ENCODE measurements at places on chromosomes 1 and 21.

- peak; percentile 43 for DNase-seq
Measured at GRCh38 chr21:38661197-38661871, 144.4 kb upstream of the ETS2 start.

- DNase-seq, result peak; percentile 82
Measured at GRCh38 chr1:92583821-92584760, 97.4 kb upstream of the GFI1 start.

- peak; percentile 26 for DNase-seq
Measured at GRCh38 chr1:158654571-158654970, 31.9 kb downstream of the SPTA1 start.

DNA sequence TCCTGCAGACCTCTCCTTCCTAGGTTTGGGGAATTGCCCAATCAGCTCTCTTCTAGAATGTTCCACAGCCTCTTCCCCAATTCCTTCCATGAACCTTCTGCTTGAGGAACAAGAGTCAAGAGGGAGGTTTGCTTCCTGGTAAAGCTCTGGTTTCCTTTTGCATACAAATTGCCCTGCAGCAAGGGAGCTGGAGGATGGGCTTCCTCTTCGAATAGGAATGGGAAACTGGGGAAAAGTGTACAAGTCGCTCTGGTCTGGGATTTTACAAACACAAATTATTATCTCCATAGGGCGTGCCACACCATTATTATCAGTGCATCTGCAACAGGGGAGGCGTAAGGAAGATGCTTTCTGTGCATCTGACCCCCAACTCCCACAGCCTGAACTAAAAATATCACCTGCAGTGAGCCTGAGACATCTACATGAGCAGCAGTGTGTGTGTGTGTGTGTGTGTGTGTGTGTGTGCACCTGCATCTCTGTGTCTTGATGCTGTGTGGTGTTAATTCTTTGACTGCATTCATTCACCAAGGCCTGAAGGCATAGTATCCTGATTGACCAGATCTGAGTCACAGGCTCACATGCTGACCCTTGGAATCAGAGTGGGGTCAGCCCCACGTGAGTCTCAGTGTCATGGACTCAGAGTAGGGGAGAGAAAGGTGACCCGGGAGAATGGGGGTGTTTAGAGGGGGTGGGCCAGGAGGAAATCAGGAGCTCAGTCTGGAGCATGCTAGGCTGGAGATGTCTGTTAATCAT lies 272.9 kb downstream of the KAZN start:
- peak; percentile 41 for DNase-seq

GRCh38 chr1:207841293-207841692 lies 69.6 kb downstream of the CD34 start:
- DNase-seq, result peak; percentile 52
